ENCODE measurements at places on chromosomes 3 and 15. TPM values are rescaled to one million over a fixed set of nuclear protein-coding genes. Genes with fewer than 3 reads are reported as not detected.

TMEM108 gene
- not detected for total RNA-seq

SERPINI2 gene
- not detected for total RNA-seq

CDCP1 gene
- total RNA-seq = 5.6 TPM

WDR6 gene
- 81.0 TPM for total RNA-seq

CNTN3 gene
- 2.4 TPM for total RNA-seq

CDHR4 gene
- under 0.01 TPM for total RNA-seq

NEO1 gene
- 45.1 TPM for total RNA-seq

RASL12 gene
- 6.5 TPM for total RNA-seq

CCR4 gene
- under 0.01 TPM for total RNA-seq

OR5H15 gene
- not detected for total RNA-seq

CLRN1 gene
- not detected for total RNA-seq

OXTR gene
- total RNA-seq = 0.57 TPM

SLC9A9 gene
- total RNA-seq = 10.3 TPM

MUC13 gene
- total RNA-seq = 0.18 TPM

NOX5 gene
- total RNA-seq = 0.09 TPM

WDR5B gene
- 4.1 TPM for total RNA-seq

SNUPN gene
- 33.4 TPM for total RNA-seq

All from smooth muscle cell of bladder (primary cell).